ENCODE measurements at places on chromosomes 12 and 14.

DNA sequence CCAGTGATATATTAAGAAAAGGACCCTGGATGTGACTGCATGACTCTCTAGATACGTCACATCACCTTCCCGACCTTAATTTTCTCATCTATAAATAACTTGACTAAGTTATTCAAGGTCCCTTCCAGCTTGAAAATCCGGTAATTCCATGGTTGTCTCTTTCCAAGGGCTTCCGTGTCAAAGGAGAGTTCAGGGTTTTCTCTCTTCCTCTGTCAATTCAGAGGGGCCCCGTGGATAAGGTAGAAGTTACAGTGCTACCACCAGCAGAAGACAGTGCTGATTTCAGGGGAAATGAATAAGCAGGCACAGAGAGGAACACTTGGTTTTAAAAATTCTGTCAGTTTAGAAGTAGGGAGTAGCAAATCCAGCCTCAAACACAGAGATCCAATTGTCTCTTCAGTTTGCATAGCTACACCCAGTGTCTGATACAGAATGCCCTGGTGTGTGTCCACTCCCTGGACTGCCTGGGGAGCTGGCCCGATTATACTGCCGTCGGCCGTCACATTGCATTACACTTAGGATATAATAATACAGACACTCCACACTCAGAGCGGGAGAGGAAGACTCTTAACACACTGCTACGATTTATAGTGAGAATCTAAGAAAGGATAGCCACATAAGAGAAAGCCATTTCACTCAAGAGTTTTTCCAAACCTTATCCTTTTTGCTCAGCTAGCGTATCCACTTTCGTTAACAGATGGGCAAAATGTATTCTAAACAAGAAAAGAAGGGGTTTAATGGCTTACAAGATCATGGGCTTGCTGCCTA, 54.7 kb upstream of the GTF2A1 start:
- DNase-seq, result no peak

DNA sequence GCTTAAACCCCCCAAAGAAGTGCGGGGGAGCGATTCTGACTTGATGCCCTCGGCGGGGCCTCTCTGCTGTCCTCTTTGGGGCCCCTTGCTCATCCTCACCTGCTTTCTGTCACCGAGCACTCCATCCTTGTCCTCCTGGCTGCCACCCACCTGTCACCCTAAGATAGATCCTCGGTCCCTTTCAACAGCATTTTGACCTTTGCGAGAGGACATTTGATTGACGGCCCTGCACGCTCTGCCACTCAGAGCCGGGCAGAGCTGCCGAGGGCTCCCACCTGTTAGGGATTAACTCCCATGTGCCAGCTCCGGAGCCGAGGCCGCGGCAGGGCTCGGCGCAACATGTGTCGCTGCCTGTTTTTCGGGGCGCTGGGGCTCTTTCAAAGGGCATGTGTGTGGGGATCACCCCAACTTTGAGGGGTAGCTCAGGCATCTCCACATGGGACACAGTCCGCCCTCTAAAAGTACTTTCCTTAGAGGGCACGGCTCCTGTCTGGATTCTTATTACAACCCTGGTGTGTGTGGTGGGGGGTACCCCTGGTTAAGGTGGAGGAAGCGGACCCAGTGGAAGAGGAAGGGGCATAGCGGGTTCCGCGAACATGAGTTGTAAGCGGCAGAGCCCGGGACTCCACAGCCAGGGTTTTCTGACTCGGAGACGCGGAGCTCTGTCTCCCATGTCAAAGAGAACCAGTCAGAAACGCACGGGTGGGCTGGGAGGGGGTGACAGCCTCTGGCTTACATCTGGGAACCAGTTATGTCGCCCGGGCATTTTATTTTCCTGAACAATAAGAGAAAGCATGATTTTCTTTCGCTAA, 811 bp upstream of the MEG3 start:
- no peak for DNase-seq

- no peak for DNase-seq
These were observed 22.5 kb downstream of the PLEKHH1 start for GRCh38 chr14:67555518-67556090.

- DNase-seq, result no peak
These were observed 3.2 kb downstream of the AJUBA start for GRCh38 chr14:22978981-22979671.

GRCh38 chr14:89507926-89508460, 91.0 kb upstream of the FOXN3 start:
- no peak for DNase-seq

DNA sequence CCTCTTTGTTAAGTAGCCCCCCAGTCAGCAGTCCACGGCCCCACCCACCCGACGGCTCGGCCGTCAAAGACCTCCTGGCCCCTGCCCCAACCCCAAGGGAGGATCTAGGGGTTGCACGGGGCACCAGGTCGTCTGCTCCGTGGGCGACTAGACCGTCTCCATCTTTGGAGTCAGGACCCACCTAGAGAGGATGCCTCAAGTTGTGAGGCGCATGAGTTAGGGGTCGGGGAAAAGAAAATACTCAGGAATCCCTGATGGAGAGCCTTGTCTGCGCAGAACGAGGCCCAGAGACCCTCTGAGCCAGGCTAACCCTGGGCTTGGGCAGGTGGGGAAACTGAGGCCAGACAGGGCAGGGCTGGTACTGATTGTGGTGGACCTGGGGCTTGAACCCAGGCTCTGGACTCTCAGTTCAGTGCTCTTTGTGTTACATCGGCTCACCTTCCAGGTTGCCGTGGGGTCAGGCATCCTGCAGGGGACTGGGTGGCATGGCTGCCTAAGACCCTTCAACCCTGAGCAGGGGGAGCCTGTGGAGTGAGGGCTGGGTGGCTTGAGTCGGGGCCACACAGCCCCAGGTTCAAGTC, 839 bp downstream of the OTUB2 start:
- DNase-seq, result no peak
